AG20443 (cell line): ENCODE measurements at places on chromosomes 3 and 15.

DNA sequence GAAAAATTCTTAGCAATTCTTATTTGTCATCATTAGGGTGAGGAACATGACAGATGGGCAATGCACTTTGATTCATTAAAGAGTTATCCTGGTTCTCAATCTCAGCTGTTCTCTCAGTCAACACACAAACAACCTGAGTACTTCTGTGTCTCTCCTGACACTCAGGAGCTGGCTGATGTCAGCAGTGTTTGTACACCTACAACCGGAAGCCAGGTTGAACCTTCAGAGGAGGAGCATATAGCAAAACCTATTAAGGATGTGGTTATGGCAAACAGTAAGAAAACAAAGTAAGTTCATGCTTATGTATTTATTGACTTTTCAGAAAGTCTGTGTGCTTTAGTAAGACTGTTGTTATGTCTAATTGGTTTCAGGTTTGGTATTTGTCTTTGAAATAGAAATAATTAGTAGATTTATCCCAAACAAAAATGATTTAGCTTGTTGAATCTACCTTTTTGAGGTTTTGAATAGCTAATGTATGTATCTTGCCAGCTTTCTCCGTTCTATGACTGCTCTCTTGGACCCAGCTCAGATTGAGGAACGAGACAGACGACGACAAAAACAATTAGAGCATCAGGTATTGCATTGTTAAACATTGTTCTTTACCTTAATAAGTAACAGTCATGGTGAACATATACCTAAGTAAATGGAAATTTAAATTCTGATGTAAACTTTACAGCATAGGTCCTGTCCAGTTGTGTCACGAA lies 36.6 kb downstream of the CCDC66 start:
- no peak for DNase-seq

DNA sequence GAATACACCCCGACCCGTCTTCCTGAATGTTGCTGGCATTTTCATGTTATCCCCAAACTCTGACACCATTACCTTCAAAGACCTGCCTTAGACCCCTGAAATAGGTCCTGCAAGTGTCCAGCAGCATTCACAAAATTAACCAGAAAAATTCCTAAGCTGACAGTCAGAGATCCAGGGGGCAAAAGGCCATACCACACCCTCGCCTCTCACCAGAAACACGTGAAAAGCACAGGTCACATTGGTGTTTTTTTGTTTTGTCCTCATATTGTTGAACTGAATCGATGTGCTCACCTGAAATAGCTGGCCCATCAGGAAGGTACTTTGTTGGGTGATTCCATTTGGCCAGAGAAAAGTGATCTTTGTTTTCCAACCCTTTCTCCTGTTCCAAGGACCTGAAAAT lies 113.1 kb upstream of the HES1 start:
- DNase-seq, result no peak

GRCh38 chr3:144544871-144545270 lies 573.2 kb downstream of the DIPK2A start:
- no peak for DNase-seq

DNA sequence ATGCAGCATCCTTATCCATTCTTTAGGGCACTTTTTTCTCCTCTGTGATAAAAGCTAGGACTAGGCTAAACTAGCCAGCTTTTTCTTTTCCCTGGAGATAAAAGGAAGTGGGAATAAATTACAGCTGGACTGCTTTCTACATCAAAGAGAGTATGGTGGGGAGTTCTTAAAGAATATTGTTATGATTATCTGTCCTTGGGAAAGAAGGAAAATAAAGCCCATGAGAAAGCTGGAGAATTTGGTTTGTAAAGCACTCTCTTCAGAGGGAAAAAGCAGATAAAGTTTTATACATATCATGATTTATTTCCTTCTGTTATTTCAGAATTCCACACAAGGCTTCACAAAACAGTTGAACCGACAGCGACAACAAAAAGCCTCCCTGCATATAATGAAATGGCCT lies 923.0 kb downstream of the DIPK2A start:
- DNase-seq, result no peak

DNA sequence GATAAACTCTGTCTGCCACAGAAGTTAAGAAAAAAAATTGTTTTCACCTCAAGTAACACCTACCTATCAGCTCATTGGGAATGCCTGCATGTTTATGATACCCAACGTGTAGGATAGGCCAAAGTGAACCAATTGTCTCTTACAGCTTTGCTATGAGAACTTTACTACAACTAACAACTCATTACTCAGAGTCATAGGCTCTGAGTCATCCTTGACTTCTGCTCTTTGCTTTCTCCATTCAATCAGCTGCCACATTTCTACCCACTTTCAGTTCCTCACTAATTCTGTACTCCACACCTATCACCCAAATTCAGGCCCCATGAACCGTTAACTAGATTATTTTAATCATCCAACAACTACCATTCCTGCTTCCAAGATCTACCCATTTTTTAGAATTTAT lies 843.9 kb downstream of the TUSC7 start:
- DNase-seq, result peak; percentile 16

DNA sequence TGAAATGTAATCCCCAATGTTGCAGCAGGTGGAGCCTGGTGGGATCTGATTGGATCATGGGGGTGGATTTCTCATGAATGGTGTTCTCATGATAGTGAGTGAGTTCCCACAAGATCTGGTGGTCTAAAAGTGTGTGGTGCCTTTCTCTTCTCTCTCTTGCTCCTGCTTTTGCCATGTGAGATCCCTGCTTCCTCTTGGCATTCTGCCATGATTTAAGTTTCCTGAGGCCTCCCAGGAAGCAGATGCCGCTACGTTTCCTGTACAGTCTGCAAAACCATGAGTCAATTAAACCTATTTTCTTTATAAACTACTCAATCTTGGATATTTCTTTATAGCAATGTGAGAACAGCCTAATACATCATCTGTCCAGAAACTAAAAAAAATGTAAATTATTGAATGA lies 298.3 kb downstream of the MEX3B start:
- DNase-seq, result no peak

DNA sequence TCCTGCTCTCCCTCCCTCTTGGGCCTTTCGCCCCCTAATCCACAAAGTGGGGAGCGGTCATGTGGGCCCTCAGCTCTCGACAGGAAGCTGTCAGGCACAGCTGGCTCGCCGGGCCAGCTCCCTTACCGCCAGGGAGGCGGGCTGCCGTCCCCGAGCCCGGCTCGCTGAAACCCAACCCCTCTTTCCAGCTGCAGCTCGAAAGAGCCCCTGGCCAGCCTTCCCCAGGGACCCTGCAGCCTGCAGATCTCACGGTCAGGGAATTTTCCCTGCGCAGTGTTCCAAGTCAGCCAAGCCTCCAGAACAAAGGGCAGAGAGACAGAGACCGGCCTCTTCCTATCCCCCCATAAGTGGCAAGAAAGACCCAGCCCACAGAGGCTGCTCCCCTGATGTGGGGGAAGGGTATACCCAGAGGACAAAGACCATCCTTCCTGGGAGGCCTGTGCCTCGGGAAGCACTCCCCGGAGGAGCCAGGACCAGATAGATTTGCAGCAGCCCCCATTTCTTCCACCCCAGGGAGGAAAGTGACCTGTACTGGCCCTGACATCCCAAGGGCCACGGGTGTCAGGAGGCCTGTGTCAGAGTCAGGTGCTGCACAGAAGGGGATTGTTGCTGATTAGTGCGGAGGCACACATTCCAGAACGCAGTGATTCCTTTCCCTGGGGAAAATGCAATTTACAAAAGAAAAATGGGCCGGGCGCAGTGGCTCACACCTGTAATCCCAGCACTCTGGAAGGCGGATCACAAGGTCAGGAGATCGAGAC lies 32.6 kb downstream of the MAGEF1 start:
- DNase-seq, result no peak

- no peak for DNase-seq
Observed at GRCh38 chr15:68114840-68115239, 60.7 kb downstream of the PIAS1 start.

- no peak for DNase-seq
Observed at GRCh38 chr15:36208868-36209582, 370.4 kb upstream of the CDIN1 start.

DNA sequence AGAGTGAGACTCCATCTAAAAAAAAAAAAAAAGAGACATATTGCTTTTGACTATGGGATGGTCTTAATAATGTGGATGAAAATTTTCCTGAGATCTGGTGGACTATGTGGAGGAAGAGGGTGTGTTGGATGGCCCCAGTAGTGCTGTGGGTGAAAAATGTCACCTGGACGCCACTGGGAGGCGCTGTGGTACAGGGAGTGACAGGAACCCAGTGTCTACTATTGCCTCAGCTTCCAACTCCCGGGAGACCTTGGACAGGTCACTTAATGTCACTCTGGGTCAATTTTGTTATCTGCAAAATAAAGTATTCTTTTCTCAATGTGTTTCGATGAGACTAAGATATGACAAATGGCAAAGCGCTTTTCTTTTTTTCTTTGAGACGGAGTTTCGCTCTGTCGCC lies 27.7 kb upstream of the DCP1A start:
- peak; percentile 65 for DNase-seq

DNA sequence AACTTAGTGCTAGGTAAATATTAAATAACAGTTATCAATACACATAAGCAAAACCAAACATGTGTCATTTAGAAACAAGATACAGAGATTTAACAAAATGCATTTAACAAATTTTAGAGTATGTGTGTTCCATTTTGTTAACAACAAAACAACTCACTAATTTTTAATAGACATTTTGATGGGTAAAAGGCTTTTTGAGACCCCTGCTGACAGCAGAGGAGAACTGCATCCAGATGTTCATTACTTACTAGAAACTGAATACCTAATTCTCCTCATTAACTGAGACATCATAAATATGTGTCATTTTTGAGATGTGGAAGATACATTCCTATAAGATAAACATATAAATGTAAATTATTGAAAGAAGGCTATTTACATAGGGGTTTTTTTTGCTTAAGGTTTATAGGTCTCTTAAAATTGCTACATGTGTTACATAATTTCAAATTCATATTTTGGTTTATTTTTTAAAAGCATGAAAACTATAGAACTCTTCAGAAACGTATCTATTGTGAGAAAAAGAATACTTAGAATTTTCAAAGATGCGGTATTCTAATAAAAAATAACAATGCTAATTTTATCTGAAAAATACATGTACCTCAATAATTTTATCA lies 1009.8 kb downstream of the TUSC7 start:
- peak; percentile 34 for DNase-seq

- no peak for DNase-seq
Observed at GRCh38 chr15:62342959-62343358, 177.9 kb upstream of the C2CD4B start.

GRCh38 chr3:192608726-192609600 lies 118.4 kb downstream of the FGF12 start:
- DNase-seq, result no peak

GRCh38 chr15:56886363-56886931 lies 32.0 kb upstream of the TCF12 start:
- peak; percentile 11 for DNase-seq

- DNase-seq, result peak; percentile 81
Observed at GRCh38 chr15:85771781-85772445, 22.8 kb downstream of the KLHL25 start.

- DNase-seq, result no peak
Observed at GRCh38 chr3:112773864-112774263, 72.8 kb downstream of the CD200R1L start.

DNA sequence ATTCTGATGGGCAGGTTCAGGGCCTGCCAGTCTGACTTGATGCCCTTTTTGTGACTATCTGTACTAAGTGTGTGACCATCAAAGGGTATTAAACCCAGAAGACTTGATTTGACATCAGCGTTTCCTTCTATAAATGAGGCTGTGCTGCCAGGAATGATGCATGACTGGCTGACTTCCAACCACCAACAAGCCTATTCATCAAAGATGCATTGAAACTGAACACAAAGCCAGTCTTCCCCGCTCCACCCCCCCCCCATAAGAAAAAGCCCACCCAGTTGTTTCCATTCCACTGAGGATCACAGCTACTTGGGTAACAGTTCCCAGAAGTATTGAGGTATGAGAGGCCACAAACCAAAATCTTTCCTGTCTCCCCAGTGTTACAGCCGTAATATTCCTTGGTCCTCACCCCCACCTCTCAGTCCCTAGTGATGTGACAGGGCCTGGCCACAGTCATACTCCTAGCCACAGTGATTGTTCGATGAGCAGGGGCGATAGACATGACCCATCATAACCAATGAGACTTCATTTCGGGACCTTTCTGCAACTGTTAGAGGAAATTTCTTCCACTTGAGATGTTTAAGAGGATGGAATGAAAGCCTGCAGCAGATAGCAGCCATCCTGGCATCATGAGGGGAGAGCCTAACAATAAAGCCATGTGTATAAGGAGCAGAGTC lies 22.6 kb downstream of the SH3BP5 start:
- DNase-seq, result no peak

GRCh38 chr15:67006083-67007065 lies 59.0 kb upstream of the SMAD3 start:
- no peak for DNase-seq

DNA sequence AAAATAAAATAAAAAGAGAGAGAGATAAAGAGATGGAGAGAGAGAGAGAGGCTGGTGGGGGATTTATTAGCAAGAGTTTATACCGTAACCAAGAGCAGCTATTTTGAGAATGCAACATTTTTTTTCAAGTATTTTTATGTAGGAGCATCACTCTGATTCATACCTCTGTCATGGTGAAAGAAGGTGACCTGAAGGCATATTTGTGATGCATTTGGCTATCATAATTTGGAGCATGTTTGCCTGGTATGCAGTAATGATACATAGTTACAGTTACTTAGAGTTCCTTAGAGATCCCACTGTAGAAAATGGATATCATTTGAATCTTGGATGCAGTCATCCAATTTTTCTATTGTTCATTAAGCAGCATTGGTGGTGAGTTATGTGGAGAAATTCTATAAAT lies 1472.4 kb downstream of the SI start:
- DNase-seq, result no peak

GRCh38 chr3:56899078-56899477 lies 97.3 kb upstream of the ARHGEF3 start:
- no peak for DNase-seq

GRCh38 chr15:87213626-87214025 lies 1042.9 kb downstream of the NTRK3 start:
- DNase-seq, result no peak

- DNase-seq, result no peak
Observed at GRCh38 chr3:170171563-170171962, 10.0 kb downstream of the PHC3 start.
